ENCODE measurements at places on chromosomes 4 and X. TPM values are rescaled to one million over a fixed set of nuclear protein-coding genes. Genes with fewer than 3 reads are reported as not detected.

TCP11X2 gene
- not detected for total RNA-seq

CXCL8 gene
- 6.3 TPM for total RNA-seq

GAGE13 gene
- total RNA-seq = not detected

WWC2 gene
- total RNA-seq = 26.8 TPM

IL1RAPL2 gene
- 0.11 TPM for total RNA-seq

RAB41 gene
- not detected for total RNA-seq

Data from uterine smooth muscle cell (primary cell).